ENCODE measurements at places on chromosomes 5 and 9.
A peak's percentile ranks its signal among the peaks of the same experiment; 100 is the strongest.

- peak; percentile 60 for DNase-seq
These were observed 303.7 kb downstream of the RAB3C start for GRCh38 chr5:58886315-58887207.

GRCh38 chr5:167657016-167657415 lies 634.4 kb upstream of the WWC1 start:
- DNase-seq: no peak

DNA sequence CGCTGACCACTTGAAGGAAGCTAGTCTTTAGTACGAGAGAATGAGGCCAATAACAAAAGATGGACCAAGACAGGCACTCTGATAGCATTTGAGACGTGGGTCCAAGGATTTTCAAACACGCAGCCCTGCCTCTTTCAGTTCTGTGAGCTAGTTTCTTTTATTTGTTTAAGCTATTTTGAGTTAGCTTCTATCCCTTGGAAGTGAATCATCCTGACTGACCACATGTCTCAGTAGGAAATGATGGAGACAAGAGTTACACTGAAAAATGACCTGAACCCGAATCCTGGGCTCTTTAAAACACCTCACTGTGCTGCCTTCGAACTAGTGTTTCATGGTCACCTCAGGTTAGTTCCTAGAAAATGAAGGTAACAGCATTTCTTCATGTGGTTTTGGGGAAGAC lies 9.9 kb downstream of the TEK start:
- DNase-seq: no peak

- DNase-seq: no peak
These were observed 411.5 kb downstream of the GADD45G start for GRCh38 chr9:90016272-90016671.

DNA sequence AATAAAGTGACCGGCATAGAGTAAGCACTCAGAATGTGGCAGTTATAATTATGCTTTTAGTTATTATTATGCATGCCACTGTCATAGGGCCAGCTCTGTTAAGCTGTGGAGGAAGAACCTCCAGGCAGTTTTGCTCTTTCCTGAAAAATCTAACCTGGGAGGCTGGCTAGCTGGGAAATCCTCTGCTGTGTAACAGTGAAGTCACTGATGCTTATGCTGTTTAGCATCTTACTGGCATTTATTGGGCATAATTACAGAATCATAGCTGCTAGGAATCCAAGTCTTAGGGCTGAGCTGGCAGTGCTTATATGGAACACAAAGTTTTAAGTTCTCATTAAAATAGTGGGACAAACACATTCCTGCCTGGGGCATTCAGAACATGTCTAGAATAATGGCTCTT lies 5.5 kb upstream of the GSN start:
- DNase-seq: no peak

GRCh38 chr5:113337515-113338415 lies 97.0 kb downstream of the TSSK1B start:
- no peak for DNase-seq

GRCh38 chr5:31213705-31214121 lies 20.2 kb downstream of the CDH6 start:
- no peak for DNase-seq

DNA sequence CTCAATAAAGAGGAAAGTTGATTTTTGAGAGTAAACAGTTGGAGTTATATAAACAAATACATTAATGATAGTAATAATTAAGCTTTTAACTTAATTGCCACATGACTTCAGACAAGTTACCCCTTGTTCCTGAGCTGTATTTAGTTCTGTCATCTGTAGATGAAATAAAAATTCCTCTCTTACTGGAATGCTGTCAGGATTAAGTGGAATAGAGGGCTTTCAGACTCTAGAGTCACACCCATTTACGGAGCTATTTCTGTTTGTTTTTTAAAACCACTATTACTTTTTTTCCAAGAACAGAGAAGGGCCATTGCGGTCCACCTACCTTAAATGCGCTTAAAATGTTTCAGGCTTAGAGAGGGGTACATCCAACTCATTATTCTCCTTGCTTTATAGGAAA lies 170.6 kb downstream of the CHSY3 start:
- no peak for DNase-seq

DNA sequence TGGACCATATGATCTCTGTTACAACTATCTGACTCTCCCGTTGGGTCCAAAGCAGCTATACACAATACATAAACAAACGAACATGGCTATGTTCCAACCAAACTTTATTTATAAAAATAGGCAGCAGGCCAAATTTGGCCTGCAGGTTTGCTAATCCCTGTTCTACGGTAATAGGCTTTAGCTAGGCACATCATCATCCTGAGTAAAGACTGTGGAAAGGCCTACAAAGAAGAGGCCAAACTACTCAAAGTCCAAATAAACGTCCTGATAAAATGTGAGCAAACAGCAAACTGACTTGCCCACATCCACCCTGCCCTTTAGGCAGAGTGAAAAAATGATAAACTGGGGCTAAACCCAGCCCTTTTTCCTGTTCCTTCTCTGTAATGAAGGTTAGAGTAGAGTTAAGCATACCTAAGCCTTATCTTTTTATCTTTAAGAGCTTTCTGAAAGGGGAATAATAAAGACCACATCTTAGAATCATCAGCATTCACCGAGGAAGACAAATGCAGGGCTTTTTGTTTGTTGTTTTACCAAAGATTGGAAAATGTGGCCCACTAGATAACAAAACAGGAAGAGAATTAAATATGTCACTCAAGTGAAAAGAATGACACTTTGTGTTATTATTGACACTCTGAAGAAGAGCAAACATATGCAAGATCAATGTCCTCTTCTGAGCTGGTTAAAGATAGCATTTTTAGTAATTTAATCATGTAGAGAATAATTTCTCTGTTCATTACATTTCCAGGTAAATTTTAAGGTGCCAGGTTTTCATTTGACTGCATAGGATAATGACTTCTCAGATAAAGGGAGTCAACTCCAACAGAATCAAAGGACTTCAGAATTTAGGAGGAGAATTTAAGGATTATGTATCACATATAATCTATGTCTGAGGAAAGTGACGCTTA lies 160.0 kb upstream of the GNA14 start:
- no peak for DNase-seq

DNA sequence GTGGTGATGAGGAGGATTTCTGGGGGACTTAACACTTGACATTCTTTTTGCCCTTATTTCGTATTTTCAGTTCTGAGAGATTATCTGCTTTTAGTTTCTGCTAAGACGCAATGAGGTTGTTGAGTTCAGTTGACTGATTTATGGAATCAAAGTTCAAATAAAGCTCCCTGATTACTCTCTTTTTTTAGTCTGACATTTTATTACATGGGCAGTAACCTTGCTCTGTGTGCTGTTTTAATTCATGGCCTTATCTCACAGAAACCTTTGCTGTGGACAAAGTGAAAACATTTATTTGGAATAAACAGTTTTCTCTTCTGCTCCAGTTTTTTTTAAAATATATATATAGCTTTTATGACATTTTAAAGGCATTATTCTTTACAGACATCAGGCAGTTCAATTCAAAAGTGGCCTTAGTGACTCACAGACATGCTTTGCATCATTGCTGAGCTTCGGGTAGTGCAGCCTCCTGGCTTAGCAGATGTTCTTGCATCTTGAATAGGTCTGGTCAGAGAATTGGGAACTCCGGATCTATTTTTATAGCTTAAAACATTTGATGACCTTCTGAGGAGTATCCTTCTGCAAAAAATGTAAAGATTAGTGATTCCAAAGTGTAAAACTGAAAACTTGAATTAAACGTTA lies 162.9 kb downstream of the FAM170A start:
- peak; percentile 13 for DNase-seq

GRCh38 chr5:13708906-13709305 lies 235.6 kb downstream of the DNAH5 start:
- no peak for DNase-seq

- no peak for DNase-seq
These were observed 77.7 kb upstream of the GNA14 start for GRCh38 chr9:77725820-77726219.

DNA sequence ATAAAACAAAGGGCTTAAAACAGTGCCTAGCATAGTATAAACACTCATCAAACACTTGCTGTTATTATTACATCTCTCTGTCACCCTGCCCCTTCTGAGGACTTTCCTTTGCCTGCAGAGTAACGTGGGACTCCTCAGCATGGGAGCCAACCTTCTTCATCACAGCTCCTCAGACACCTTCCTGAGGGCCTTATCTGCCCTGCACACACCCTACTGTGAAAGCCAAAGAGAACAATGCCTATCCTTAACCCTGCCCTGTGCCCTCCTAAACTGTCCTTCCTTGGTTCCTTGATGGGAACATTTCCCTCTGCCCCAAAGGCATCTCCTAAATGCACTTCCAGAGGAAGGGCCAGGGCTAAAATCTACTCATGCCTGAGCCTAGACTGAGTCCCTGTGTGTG lies 20.6 kb upstream of the HAND1 start:
- DNase-seq: no peak

DNA sequence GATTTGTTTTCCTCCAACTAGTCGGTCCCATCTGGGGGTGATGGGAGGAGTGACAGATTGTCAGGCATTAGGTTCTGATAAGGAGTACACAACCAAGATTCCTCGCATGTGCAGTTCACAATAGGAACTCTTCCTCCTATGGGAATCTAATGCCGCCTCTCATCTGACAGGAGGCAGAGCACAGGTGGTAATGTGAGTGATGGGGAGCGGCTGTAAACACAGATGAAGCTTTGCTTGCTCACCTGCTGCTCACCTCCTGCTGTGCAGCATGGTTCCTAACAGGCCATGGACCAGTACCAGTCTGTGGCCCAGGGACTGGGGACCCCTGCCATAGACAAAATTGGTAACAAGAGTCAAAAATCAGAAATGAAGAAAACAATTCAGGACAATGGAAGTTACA lies 173.3 kb upstream of the HMHB1 start:
- DNase-seq: no peak

DNA sequence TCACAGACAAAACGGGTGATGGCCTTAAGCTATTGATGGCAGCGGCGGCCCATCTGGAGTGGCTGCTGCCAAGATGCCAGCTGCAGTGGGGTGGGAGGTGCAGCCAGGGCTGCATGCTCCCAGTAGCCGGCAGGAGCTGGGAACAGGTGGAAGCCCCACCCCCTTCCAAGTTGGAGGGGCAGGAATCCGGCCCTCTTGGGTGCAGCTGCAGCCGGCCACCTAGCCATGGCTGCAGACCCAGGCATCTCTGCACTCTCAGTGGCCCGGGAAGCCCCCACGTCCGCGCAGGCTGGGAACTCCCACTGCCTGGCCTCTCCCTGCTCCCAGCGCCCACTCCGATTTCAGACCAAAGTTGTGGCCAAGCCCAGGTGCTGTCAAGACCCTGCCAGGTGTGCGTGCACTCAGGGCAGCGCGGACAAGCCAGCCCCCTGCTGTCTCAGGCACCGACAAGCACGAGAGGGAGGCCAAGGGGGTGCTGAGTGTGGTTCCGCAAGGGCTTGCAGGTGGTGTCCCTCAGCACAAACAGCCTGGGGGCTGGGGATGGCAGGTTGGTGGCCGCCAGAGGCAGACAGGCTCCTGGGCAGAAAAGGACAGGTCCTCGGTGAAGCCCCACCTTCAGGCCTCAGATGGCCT lies 115.1 kb upstream of the TSLP start:
- DNase-seq: no peak

- DNase-seq: peak; percentile 70
These were observed 106.0 kb downstream of the PHF2 start for GRCh38 chr9:93682155-93682968.

DNA sequence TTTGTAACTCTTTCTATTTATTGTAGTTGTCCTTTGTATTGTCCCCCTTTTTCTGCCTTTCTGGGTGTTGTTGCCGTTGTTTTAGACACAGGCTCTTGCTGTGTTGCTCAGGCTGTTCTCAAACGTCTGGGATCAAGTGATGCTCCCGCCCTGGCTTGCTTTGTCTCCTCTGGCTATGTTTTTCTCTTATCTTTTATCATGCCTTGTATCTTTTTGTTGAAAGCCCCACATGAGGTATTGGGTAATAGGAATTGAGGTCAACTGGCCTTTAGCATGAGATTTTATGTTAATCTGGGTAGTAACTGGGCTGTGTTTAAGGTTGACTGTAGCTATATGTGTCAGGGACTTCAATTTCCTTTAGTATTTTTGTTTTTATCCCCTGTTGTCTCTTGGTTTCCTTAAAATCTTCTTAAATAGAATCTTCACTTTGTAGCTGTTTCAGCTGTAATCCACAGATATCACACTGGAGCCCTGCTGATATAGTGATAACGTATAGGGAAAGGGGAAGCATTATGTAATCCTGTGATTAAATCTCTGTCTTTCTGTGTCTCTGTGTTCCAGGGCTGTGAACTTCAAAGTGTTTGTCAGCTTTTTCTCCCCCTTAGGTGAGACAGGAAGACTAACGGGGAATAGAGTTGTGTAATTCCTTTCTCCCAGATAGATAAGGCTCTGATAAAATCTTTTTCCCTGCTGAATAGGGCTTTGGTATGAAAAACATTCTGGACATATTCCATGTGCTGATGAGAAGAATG lies 25.9 kb upstream of the CACNA1B start:
- DNase-seq: no peak

- DNase-seq: peak; percentile 14
These were observed 33.0 kb upstream of the CCDC112 start for GRCh38 chr5:115329475-115329874.

- DNase-seq: no peak
These were observed 495.1 kb downstream of the KIF4B start for GRCh38 chr5:155508673-155509072.

- DNase-seq: no peak
These were observed 73.0 kb downstream of the KIF24 start for GRCh38 chr9:34256104-34256503.

DNA sequence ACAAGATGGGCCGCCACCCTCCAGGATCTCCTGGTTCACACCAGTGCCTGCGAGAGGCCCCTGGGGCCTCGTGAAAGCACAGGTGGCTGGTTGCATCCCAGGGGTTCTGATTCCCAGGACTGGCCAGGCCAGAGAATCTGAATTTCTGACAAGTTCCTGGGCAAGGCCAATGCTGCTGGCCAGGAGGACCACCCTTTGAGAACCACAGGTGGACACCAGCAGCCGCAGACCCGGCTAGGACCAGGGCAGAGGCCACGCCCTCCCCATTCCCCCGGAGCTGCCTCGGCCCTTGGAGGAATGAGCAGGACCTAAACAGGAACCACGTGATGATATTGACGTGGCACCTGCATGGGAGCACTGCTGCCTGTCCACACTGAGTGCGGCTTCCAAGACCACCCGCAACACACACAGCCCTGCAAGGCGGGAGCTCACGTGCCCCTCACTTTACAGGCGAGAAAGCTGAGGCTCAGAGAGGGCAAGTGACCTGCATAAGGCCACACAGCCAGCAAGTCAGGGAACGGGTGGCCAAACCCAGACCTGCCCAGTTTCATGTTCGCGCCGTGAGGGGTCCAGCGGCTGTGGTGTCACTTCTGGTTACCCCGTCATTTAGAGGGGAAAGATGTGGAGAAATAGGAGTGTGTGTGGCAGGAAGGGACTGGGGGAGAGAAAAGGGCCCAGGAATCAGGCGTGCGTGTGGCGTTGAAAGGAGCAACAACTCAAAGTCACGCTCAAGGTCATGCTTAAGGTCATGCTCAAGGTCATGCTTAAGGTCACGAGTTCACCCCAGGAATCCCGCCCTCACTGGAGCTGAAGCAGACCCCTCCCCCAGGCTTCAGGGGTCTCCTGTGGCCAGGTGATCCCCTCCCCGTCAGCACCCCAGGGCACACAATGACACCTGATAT lies 105.9 kb upstream of the IER5L start:
- DNase-seq: no peak

Data from transverse colon (tissue), 4 donors.